Motor neuron (in vitro differentiated cells): ENCODE measurements at places on chromosomes 1 and 21. TPM values are rescaled to one million over a fixed set of nuclear protein-coding genes. Genes with fewer than 3 reads are reported as not detected.

ADGRL4 gene
- not detected in 2 replicates for total RNA-seq

SFN gene
- 1.1 and 2.2 TPM in 2 replicates for total RNA-seq

DISP3 gene
- 0.45 and 0.86 TPM in 2 replicates for total RNA-seq

PGM1 gene
- 50.1 and 53.7 TPM in 2 replicates for total RNA-seq

SEMA4A gene
- 1.4 and 1.7 TPM in 2 replicates for total RNA-seq

LMOD1 gene
- total RNA-seq, result 1.8 and 1.9 TPM in 2 replicates

ANKRD34A gene
- total RNA-seq, result 3.8 and 3.9 TPM in 2 replicates

F13B gene
- not detected in 2 replicates for total RNA-seq

LYSMD1 gene
- total RNA-seq, result 16.3 and 16.5 TPM in 2 replicates

PTGS2 gene
- 0.44 and 0.52 TPM in 2 replicates for total RNA-seq

EPRS1 gene
- total RNA-seq, result 129 and 130 TPM in 2 replicates

FAM72C gene
- 0.14 and 0.37 TPM in 2 replicates for total RNA-seq

C1orf87 gene
- 0.06 TPM in 1 of 2 replicates, not detected in the other for total RNA-seq

MCOLN2 gene
- 0.31 and 1.2 TPM in 2 replicates for total RNA-seq

CC2D1B gene
- total RNA-seq, result 22.9 and 32.9 TPM in 2 replicates

SLFNL1 gene
- 0.16 and 0.51 TPM in 2 replicates for total RNA-seq

GUCA2A gene
- not detected in 2 replicates for total RNA-seq

TDRD5 gene
- 0.17 TPM in 1 of 2 replicates, not detected in the other for total RNA-seq

PLA2G2D gene
- total RNA-seq, result not detected in 2 replicates

BACH1 gene
- 26.8 and 36.8 TPM in 2 replicates for total RNA-seq

KRTAP11-1 gene
- not detected in 2 replicates for total RNA-seq

SPRR4 gene
- total RNA-seq, result 1.1 TPM in 1 of 2 replicates, not detected in the other

SH2D2A gene
- 0.33 and 0.44 TPM in 2 replicates for total RNA-seq

MPL gene
- total RNA-seq, result not detected in 2 replicates

CFHR5 gene
- total RNA-seq, result not detected in 2 replicates

FAM167B gene
- 8.1 and 10.0 TPM in 2 replicates for total RNA-seq

KRTAP20-3 gene
- not detected in 2 replicates for total RNA-seq

AMY1C gene
- not detected in 2 replicates for total RNA-seq

PLPP3 gene
- 18.0 and 19.2 TPM in 2 replicates for total RNA-seq

MRPS14 gene
- 22.2 and 26.9 TPM in 2 replicates for total RNA-seq

OR2AK2 gene
- total RNA-seq, result 0.44 and 1.00 TPM in 2 replicates

ZNF683 gene
- total RNA-seq, result 0.63 and 0.68 TPM in 2 replicates

FCRL1 gene
- 0.17 TPM in 1 of 2 replicates, not detected in the other for total RNA-seq

NAXE gene
- total RNA-seq, result 59.4 and 67.7 TPM in 2 replicates

FOXD3 gene
- total RNA-seq, result 0.25 and 0.33 TPM in 2 replicates

GNG12 gene
- total RNA-seq, result 140 and 143 TPM in 2 replicates

CCDC27 gene
- 0.11 and 0.44 TPM in 2 replicates for total RNA-seq

IGSF5 gene
- 0.63 and 0.95 TPM in 2 replicates for total RNA-seq

TMEM54 gene
- total RNA-seq, result 7.4 and 7.9 TPM in 2 replicates

APCS gene
- not detected in 2 replicates for total RNA-seq

PIP5K1A gene
- total RNA-seq, result 47.7 and 62.7 TPM in 2 replicates

COL8A2 gene
- total RNA-seq, result 0.46 TPM in 2 replicates
